ENCODE measurements at places on chromosomes 3 and 15.

- no peak for DNase-seq
These were observed 16.8 kb downstream of the MEF2A start for GRCh38 chr15:99582508-99582960.

GRCh38 chr3:129398803-129399144 is 29.7 kb downstream of the EFCAB12 start:
- DNase-seq, result peak; percentile 5

GRCh38 chr3:56421205-56421604 is 47.1 kb downstream of the ERC2 start:
- DNase-seq, result no peak

- DNase-seq, result no peak
These were observed 1127.8 kb downstream of the TUSC7 start for GRCh38 chr3:117837391-117837790.

DNA sequence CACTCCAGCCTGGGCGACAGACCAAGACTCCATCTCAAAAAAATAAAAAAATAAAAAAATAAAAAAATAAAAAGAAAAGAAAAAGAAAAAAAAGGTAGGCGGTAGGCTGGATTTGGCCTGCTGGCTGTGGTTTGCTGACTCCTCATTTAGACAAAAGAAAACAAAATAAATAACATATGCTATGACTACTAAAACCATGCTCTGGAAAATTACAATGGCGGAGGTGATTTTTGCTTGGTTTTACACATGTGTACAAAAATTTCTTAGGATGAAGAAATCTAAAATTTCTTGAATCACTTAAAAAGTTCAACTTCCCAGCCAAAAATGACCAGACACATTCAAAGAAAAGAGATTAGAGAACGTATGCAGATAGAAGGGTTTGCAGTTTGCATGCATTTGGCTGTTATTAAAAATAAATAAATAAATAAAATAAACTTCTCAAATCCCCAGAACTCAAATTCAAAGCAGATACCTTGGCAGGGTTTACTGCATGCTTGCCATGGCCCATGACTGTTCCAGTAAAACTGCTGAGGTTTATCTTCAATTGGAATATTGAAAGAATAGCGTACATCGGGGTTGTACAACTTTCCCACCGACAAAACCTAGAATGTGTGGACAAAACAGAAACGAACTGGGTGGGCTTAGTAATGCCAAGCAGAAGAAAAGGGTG is 65.9 kb downstream of the ADAMTS9 start:
- DNase-seq, result no peak

DNA sequence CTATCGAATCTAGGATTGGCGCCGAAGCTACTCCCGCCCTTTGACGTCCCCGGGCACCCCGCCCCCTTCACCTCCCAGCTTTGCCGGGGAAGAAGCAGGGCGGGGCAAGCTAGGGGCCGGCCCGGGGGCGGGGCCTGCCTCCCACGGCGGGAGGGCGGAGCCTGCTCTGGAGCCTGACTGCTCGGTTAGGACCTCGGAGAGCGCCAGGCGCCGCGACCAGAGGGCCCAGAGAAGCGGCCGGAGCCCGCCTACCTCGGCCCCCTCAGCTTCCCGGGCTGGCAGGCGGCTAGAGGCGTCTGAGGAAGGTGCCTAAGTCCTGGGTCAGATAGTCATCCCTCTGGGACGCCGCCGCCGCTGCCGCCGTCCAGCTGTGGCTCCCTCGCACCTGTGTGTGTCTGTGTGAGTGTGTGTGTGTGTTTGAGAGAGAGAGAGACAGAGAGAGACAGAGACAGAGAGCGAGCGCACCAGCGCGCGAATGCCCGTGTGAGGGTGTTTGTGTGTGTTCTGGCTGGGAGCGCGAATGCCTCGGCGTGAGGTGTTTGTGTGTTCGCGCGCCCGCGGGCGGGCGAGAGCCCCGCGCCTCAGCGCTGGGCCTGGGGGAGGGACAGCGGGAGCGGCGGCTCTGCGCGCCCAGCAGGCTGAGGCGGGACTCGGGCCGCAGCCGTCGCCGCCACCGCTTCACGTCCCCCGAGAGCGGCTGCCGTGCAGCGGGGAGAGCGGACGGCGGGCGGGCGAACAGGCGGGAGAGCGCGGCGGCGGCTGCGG is at the start of gene STXBP5L:
TSS of gene STXBP5L (plus strand) at position 176 of the 765 bp plus-strand sequence. CDS start 1,374 bp downstream, outside the sequence.
- DNase-seq, result no peak

- DNase-seq, result no peak
These were observed 23.4 kb upstream of the AQP9 start for GRCh38 chr15:58114812-58115211.

GRCh38 chr3:62705721-62706120 is 169.5 kb downstream of the CADPS start:
- no peak for DNase-seq

DNA sequence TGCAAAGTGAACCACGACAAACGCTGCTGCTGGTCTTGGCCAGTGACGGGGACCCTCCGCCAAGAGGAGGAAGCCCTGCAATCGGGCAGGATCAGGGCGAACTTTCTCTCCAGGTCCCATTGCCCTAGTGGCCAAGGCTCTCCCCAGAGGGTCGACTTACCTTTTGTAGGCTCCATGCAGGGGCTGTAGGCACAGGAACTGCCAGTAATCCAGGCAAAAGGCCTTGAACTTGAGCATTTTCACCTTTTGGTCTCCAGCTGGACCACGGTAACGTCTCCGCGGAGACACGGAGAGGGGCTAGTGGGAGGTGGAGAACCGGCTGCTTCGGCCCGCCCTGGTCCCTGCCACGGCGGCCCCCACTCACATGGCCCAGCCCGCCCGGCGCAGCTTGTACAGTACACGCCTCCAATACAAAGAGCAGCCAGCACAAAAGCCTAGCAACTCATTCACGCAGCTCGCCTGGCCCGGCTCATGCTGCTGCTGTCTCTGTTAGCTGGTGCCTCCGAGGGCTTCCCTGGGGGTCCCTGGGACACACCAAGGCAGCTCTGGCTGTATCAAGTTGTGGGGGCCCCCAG is 31.0 kb downstream of the IQSEC1 start:
- DNase-seq, result no peak

DNA sequence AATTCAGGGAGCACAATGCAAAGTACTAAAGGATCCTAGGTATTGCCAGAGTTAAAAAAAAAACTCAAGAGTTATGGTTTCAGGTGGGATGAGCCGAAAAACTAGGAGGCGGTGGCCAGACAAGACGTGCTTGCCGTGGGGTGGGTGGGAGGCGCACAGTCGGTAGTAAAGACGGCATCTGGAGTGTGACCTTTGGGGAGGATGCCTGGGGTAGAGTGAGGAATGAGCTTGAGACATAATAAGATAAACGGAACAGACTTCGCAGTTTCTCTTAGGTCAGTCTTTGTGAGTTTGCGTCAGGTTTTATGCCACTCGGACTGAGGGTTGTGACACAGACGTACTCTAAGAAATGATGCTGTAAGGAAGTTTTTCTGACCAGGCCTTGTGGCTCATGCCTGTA is 139.6 kb downstream of the LRRK1 start:
- no peak for DNase-seq

DNA sequence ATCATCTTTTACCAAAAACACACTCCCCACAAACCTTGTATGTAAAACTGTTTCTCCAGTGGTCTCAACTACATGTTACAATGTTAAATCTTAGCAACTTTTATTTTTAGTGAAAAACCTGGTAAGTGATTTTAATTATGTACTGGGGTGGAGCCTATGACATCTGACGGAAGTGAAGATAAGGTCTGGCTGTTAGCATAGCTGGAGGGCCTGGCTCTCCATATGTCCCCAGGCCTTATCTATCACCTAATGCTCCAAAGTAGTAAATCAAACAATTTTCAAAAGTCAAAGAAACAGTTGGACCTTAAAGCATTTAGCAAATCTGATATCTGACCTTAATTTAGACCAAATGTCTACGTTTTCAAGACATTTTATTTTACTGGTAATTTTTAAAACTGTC is 173.6 kb upstream of the SMAD3 start:
- no peak for DNase-seq

DNA sequence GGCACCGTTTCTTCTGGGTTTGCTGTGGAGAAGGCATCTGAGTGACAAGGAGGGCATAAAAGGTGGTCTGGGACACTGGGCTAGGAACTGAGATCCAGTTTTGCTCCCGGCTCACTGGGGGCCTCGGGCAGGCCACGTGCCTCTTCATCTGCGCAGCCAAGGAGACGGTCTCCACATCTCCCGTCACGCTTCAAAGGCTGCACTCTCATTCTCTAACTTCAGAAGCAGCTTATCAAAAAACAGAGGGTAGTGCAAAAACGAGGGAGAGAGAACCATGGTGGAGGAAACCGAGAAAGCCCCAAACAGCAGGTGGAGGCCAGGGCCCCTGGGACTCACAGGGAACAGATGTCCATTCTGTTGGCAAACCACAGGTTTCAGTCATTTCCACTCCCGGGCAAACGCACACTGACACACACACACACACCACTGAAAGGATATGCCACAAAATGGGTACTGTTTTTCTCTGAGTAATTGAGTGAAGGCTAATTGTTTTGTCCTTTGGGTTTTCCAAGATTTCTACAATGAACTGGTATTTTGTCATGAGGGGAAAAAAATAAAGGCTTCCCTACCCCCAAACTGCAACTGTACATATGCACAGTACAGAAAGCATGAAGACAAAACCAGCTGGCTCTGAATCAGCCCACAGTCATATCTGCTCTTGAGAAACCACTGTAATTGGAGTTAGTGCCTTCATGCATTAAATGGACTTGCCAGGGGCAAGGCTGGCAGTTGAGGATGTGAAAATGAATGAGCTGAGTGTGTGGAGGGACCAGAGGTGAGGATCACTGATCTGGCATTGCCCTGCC is 71.9 kb downstream of the MGLL start:
- DNase-seq, result no peak

DNA sequence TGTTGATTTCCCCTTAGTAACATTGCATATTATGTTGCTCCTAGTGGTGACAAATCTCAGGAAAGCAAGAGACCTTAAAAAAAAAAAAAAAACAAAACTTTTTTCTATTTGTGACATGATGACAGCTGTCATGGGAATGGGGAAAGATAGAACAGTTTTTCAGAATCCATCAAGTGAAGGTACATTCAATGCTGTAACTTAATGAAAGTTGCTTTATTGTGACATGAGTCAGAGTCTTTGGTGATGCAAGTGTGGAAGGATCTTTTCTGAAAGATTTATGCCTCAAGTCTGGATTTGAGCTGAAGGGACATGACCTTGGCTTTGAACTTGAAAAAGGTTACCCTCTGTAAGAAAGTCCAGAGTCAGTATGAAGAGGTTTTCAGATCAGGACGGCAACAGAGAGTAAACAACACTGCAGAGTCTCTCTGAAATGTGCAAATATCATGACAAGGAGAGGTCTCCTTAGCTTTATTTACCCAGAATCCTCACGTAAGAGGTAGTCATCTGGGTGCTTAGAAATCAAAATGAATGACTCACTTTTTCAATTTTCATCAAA is 424.7 kb downstream of the CNTN4 start:
- DNase-seq, result no peak

DNA sequence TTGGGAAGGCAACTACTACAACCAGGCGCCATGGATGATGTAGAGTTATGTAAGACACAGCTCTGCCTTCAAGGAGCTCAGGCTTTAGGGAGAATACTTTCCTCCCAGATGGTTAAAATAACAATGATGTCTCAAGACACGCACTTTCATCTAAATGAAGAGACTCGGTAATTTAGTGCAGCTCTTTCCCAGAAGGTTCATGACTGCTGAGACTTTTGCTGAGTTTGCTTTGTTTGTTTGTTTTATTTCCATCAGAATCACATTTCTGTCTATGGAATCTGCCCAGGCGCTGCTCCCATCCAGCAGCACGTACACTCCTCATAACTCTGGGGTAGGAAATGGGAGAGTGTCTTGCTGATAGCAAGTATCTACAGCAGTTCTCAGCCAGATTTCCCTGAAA is 33.9 kb upstream of the MEX3B start:
- no peak for DNase-seq

- no peak for DNase-seq
These were observed 191.2 kb upstream of the ARPP21 start for GRCh38 chr3:35448121-35448520.

GRCh38 chr15:59558851-59559250 is 52.7 kb upstream of the GCNT3 start:
- DNase-seq, result no peak

DNA sequence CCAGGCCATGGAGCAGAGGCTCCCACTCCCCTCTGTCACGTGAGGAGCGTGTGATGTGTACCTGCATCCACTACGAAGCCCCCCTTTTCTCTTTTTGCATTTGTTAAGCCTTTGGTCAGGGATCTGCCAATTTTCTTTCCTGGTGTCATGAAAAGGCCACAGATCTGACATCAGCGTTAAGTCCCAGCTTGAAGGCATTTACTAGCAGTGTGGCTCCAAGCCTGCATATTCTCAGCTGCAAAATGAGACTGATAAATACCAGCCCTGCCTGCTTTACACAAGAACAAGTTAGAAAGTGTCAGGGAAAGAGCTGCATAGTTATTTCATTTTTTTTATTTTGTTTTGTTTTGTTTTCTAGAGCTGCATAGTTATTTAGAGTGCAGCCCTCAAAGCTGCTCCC is 2.3 kb upstream of the ANKRD63 start:
- no peak for DNase-seq

DNA sequence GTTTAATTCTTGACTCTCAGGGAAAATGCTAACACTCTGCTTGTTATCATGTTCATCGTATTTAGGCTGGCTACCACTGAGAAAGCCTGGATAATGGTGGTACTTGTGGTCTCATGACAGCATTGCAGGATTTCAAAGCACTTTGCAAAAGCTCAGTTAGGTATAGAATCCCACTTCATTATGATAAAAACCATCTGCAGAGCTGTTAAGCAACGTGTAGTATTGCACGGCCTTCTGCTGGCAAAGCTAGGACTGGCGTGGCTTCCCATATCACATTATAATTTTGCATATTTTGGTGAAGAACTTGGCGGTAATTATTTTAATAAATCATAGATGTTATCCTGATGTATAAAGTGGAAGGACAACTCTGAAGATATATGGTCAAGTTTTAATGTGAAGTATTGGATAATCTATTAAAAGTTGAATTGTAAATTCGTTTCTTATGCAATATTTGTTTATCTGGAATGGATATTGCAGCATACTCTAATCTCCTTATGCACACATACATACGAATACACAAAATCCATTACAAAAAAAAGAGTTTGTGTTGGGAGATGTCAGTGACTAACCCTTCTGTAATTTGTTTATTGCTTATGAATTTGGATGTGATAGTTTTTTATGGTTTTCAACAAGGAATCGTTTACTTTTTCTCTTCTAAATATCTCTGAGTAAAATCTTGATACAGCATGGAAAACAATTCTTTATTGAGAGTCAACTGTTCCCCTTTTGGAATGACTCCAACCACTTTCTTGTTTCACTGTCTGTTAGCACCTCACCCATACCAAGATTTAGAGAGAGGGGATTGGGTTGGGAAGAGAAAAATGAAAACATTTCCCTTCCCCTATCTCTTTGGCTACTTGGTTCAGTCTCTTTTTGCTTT is 9.2 kb downstream of the RAB8B start:
- no peak for DNase-seq

DNA sequence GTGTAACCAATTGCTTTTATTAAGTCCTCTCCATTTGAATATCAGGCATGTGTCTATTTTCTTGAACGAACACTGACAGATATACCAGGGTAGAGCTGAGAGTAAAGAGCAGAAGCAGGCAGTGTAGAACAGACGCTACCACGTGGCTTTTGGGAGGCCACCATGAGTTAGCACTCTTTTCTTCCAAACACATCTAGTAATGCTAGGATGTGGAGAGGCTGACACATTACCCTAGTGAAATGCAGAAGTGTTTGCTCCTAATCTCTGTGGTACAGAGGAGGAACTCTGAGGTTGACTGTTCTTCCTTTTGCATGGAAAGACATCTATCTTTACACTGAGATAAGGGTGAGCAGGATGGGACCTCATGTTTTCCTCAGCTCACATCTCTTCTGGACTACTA is 216.3 kb downstream of the SATB1 start:
- DNase-seq, result no peak

GRCh38 chr15:66774001-66774814 is 72.2 kb downstream of the SMAD6 start:
- DNase-seq, result no peak

- DNase-seq, result no peak
These were observed 215.3 kb upstream of the CGNL1 start for GRCh38 chr15:57160823-57161560.

Measured in T-cell (primary cell).